ENCODE measurements at places on chromosomes 4 and X.

DNA sequence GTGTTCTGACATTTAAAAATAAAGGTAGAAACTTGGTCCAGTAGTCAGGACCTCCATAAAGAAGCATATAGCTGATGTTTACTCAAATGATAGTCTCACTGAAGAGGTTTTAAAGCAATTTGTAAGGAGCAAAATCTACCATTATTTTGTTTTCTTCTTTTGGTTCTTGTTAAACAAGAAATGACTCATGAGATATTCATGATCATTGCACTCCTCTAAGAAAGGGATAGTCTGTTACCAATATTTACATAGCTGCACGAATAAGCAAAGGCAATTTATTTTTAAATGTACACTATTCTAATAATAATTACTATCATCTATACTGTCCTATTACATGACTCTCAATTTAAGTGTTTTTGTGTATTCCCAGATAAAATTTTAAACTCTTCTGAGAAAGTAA is 397.9 kb downstream of the FAM47B start:
- no peaks in the 10 kb centered on the region for H3K4me1 ChIP-seq
- H3K36me3 ChIP-seq, result no peaks in the 10 kb centered on the region

- DNase-seq, result no peak
- H3K27me3 ChIP-seq, result no peaks in the 10 kb centered on the region
- H3K27ac ChIP-seq, result no peak overlapping the region
- H3K4me3 ChIP-seq, result no peak overlapping the region
- H3K36me3 ChIP-seq, result no peaks in the 10 kb centered on the region
These were observed 2384.1 kb downstream of the PCDH7 start for GRCh38 chr4:33104273-33104672.

- H3K27me3 ChIP-seq, result no peaks in the 10 kb centered on the region
- DNase-seq, result no peak
- H3K27ac ChIP-seq, result no peak overlapping the region
- peaks cover 7% of the 10 kb centered on the region for H3K4me1 ChIP-seq
- peaks cover 40% of the 10 kb centered on the region for H3K36me3 ChIP-seq
- H3K4me3 ChIP-seq, result no peak overlapping the region
These were observed 5.8 kb downstream of the AGA start for GRCh38 chr4:177436456-177436855.

GRCh38 chr4:158450741-158451140 is 70.9 kb upstream of the RXFP1 start:
- H3K27ac ChIP-seq, result no peak overlapping the region
- no peak for DNase-seq
- H3K4me3 ChIP-seq, result no peak overlapping the region
- no peaks in the 10 kb centered on the region for H3K27me3 ChIP-seq

GRCh38 chrX:107565015-107565414 is 63.3 kb upstream of the PRPS1 start:
- no peaks in the 10 kb centered on the region for H3K4me1 ChIP-seq
- no peak overlapping the region for H3K4me3 ChIP-seq
- no peak overlapping the region for H3K27ac ChIP-seq
- no peaks in the 10 kb centered on the region for H3K27me3 ChIP-seq
- H3K36me3 ChIP-seq, result no peaks in the 10 kb centered on the region
- DNase-seq, result no peak

GRCh38 chr4:105686571-105686970 is 21.9 kb downstream of the INTS12 start:
- peaks cover 49% of the 10 kb centered on the region for H3K36me3 ChIP-seq
- H3K27me3 ChIP-seq, result no peaks in the 10 kb centered on the region
- no peaks in the 10 kb centered on the region for H3K4me1 ChIP-seq

DNA sequence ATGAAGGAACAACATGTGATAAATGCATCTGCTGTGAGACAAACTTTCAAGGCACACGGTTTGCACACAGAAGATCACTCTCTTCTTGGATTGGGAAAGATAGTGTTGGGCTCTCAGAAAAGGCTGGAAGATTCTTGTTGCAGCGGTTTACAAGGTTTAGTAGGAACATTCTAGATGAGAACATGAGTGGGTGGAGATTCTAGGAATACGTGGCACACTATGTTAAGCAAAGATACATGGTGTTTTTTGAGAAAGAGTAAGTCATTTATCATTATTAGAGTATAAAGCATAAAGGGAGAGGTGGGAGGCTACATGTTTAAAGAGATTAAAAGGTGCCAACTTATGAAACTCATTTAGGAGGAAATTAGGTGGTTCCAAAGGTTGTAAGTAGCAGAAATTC is 348.8 kb upstream of the HS3ST1 start:
- H3K4me3 ChIP-seq, result no peak overlapping the region
- no peaks in the 10 kb centered on the region for H3K27me3 ChIP-seq
- no peak overlapping the region for H3K27ac ChIP-seq

GRCh38 chr4:22477136-22477812 is 38.6 kb downstream of the ADGRA3 start:
- H3K27ac ChIP-seq, result no peak overlapping the region
- no peaks in the 10 kb centered on the region for H3K27me3 ChIP-seq
- no peaks in the 10 kb centered on the region for H3K4me1 ChIP-seq
- no peak overlapping the region for H3K4me3 ChIP-seq
- DNase-seq, result no peak

DNA sequence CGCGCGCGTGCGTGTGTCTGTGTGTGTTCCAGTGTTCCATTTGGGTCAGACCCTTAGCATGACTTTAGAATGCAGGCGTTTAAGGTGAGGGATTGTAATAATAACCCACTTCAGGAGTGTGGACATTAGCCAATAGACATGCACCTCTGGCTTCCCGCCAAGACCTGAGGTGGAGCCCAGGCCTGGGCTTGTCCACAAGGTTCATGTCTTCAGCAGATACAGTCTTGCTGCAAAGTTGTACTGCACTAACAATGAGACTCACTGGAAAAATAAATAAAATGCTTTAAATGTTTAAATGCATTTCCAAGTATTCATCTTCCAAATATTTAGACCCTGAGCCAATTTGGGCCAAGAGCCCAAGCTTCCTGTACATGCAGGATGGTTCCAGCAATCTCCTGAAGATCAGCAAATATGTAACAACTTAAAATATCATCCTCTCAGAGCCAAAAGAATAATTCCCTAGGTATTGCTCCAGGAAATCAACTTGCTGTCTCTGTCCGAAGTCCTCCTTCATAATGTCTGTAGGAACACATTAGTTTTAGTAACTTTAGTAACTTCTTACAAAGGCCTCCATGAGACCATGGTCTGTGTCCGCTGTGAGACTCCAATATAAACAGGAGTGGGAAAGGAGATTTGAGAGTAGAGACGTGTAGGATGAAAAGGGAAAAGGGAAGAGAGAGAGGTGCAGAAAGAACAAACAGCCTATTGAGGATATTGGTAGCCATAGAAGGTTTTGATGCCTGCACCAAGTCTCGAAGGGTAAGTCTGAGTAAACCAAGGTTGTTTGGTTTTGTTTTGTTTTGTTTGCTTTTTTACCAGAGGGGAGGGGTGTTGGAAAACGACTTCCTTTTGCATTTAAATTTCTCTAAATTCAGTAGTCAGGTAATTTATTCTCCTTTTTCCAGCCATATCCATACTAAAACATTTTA is 98.5 kb upstream of the KLF3 start:
- peaks cover 28% of the 10 kb centered on the region for H3K4me1 ChIP-seq
- H3K27ac ChIP-seq, result no peak overlapping the region
- no peak for DNase-seq
- no peak overlapping the region for H3K4me3 ChIP-seq
- no peaks in the 10 kb centered on the region for H3K36me3 ChIP-seq

All from vagina (tissue), 2 donors.